ENCODE measurements at places on chromosomes 6 and 20.

DNA sequence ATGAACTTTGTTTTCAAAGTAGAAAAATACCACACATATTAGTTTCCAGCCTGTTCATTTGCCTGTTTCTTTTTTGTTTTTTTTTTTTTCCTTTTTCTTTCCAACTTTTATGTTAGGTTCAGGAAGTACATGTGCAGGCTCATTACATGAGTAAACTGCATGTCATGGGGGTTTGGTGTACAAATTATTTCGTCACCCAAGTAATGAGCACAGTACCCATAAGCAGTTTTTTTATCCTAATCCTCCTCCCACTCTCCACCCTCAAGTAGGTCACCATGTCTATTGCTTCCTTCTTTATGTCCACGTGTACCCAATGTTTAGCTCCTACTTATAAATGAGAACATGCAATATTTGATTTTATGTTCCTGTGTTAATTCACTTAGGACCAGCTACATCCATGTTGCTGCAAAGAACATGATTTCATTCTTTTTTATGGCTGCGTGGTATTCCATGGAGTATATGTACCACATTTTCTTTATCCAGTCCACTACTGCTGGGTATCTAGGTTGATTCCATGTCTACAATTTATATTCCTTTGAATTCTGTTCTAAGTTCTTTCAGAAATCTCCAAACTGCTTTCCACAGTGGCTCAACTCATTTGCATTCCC, 31.8 kb downstream of the SNX14 start:
- DNase-seq: no peak

GRCh38 chr20:56893226-56893917, 264.3 kb downstream of the TFAP2C start:
- no peak for DNase-seq

DNA sequence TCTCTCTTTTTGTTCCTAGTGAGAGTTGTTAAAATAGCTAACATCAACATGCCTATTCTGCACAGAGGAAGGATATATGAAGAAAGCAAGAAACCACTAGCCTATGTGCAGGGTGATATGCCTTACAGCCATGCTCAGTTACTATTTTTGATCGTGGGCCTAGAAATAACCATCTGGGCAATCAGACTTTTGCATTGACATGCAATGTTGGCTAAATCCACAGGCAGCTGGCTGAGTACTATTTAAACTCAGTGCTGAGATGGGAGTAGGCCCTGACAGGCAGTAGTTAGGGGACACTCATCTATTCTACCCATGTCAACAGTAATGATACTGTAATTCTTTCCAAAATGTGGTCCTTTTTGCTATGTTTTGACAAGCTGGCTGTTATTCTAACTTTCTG, 89.6 kb downstream of the HDGFL1 start:
- no peak for DNase-seq

DNA sequence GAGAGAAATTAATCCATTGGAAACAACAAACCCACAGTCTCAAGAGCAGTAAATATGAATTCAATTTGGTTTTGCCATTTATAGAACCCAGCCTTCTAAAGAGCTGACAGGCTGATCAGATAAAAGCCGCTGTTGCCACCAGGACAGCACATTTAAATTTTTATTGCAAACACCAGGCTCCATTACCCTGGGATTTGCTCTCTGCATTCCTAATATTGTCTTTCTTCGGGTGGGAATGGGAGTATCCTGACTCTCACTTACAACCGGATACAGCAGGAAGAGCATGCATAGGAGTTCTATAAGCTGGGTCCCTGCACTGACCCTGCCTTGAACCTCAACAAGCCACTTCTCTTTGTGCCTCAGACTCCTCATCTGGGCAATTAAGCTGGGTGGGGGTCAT, 142.9 kb downstream of the LRFN2 start:
- no peak for DNase-seq

GRCh38 chr6:170236131-170236836, 54.6 kb downstream of the DLL1 start:
- DNase-seq: no peak

DNA sequence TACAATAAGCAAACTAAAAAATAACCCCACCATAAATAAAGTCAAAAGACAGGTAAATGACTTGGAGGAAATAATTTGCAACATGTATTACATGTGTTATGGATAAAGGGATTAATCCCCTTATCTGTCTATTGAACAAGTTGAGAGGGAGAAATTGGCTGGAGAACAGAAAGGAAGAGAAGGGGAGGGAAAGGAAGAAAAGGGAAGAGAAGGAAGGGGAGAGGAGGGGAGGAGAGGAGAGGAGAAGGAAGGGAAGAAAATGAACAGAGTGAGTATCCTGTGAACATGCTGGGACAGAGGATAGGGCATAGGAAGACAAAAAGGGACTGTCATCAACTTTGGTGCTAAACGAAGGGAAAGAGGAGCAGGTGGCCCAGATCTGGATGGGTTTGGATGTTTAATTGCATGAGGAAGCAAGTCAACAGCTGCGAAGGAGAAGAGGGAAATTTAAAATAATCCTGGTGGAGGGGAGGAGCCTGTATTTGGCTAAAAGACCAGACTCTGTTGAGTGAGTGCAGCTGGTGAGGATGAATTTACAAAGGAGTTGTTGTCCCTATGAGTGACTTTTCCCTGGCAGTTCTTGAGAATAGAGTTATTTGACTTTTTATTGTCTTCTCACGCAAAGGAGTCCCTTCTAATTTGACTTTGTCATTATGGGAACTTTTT, 14.2 kb upstream of the SHLD1 start:
- no peak for DNase-seq

DNA sequence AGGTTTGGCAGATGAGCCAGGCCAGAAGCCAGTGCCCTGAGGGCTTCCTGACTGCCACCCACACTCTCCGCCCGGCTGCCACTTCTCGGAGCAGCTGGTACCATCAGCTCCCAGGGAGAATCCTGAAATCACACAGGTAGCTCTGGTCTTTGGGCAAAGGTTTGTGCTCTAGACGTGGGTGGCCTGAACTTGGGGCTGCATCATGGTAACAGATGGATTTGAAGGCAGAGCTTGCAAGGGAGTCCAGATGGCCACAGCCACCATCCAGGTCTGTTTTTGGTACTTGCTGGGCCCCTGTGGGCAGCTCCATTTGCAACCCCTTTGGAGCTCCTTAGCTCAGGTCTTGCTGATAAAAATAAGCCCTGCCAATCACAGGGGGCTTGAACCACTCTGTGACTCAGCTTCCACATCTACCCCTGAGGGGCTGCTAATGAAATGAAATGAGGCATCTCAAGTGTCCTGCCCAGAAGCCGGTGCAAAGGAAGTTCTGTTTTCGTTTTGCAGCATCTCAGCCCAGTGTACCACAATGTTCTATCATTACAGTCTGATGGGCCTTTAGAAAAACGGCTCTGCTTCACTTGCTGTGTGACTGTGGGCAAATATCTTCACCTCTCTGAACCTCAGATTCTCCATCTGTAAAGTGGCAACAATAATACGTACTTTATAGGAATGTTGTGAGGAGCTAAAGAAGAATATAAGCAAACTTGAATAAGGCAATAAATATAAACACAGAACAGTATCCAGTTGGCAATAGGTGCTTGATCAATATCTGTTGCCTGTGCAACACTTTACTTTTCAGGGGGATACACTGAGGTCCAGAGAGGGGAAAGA, 25.1 kb upstream of the CDH22 start:
- DNase-seq: no peak

DNA sequence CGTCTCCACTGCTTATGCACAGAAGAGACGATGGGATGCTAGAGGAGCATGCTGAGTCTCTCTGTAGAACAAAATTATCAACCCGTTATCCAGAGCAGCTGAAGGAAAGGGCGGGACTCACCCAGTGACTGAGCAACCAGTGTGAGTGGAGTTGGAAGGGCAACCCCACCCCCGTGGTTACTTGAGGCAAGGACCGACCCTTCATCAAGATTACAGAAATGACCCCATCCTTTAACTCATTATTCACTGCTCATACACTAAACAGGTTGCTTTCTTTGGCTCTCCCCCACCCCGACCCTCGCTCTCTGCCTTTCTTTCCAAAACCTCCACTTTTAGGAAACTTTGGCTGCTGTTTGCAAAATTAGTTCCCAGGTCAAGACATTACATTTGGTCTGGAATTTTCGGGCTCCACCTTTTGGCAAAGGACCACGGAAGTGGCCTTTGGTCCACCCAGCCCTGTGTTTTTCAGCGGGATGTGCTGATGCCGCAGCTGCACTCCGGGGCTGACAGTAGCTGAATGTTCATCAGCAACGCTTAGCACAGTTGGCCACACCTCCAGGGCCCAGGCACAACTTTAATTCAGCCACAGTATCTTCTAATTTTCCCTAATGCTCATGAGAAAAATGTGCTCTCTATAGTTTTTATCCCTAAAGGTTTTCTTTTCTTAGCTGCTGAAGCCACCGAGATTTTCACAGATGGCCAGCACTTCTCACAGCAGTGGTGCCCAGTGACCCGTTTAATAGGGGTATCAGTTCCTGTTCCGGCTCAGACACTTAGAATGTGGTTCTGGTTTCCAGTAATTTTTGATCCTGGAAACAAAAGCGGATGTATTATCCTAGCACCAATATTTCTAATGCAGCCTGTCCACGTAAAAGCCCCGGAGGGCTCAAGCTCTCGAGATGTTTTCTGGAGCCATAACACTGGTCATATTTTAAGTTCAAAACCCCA, 103.6 kb upstream of the NXT1 start:
- no peak for DNase-seq

DNA sequence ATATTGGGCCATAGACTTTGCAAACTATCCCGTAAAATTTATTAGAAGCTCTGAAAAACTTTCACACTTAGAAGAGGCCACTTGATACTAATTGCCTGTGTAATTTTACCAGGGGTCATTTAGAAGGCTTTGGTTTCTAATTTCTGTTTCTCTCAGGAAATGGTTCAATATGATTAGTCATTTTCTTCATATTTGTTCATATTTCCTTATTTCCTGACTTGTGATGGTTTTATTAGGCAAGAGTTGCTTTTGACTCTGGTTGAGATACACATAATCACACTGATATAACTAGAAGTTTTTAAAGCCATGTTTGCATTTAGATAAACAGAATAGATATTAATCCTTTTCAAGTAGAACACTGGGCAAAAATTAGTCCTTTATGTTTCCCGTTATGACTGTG, 11.8 kb upstream of the HBS1L start:
- DNase-seq: no peak

DNA sequence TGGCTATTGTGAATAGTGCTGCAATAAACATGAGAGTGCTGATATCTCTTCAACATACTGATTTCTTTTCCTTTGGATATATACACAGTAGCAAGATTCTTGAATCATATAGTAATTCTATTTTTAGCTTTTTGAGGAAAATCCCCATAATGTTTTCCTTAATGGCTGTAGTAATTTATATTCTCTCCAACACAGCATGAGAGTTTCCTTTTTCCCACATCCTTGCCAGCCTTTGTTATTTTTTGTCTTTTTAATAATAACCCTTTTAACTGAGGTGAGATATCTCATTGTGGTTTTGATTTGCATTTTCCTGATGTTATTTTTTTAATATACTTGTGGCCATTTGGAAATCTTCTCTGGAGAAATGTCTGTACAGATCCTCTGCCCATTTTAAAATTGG, 132.6 kb downstream of the PRL start:
- DNase-seq: no peak

GRCh38 chr6:165986311-165986913, 181.2 kb downstream of the TBXT start:
- DNase-seq: no peak

DNA sequence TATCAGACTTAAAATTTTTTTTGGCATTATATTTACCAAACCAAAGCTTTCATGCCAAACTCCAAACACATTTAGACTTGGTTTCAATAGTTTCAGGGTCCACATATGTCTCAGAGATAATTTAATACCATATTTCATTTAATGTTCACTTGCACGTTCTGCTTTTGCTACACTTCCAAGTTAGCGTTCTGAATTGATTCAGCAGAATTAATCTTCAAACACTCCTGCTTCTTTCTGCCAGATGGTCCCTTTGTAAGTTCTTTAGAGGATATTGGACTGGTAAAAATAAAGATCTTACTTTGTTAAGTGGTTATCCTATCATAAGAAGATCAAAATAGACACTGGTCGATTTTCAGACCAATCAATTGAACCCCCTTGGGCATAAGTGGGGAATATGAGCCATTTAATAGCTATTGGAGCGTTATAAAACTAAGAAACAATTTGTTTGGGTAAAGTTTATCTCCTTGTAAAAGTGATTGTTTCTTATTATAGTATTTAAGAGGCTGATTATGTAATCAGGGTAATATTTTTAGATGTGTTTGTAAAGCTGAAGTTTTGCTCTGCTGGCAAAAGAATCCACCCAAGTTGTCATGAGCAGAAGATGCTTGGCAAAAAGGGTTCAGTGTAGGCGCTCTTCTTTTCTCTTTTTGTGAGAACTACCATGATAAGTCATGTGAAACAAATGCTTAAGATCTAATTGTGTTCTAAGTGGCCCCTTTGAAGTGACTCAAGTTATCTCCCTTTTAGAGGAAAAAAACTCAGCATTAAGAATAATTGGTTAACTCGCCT, 92.2 kb downstream of the MCHR2 start:
- DNase-seq: no peak
